ENCODE measurements at places on chromosomes 1 and 21.

DNA sequence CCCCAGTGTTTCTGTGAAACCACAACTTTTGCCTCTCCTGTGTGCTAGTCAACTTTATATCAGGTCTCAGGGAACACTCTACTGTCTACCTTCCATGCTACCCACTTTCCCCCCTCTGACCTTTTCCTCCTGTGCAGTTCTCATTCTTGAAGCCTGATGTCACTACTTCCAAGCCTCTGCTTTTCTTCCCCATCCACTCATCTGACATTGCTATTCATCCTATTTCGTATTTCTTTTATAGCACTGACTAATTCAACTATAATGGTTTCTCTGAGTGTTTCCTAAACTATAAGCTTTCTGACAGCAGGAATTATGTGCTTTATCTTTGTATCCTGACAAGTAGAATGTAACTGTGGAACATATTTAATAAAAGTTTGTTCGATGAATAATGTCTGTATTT is 18.2 kb upstream of the DPH5 start:
- no peak for DNase-seq

DNA sequence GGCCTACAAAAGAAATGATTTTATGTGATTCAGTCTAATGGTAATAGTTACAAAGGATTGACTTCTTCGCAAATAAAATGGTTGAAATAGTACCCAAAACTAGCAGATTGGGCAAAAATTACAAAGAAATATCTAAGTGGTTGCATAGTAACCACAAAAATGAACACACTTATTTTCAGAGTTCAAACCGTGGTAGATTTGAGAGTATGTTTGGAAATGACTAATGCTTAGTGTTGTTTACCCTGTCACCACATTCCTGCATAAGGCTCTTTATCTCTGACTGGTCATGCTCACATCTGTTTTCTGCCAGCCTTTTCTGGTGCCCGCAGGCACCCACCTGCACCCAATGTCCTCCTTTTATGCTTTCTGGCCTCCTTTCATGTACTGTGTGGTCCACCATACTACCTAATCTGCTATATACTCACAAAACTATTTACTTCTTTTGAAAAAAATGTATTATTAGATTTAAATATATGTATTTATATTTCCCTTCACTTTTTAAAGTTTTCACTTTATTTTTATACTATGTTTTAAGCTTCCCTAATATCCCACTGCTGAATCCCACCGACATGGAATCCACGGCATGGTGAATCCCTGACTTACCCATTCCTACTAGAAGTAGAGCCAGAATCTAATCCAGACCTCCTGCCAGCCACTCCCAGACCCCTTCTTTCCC is 30.3 kb downstream of the PTPRC start:
- DNase-seq, result peak; percentile 44

DNA sequence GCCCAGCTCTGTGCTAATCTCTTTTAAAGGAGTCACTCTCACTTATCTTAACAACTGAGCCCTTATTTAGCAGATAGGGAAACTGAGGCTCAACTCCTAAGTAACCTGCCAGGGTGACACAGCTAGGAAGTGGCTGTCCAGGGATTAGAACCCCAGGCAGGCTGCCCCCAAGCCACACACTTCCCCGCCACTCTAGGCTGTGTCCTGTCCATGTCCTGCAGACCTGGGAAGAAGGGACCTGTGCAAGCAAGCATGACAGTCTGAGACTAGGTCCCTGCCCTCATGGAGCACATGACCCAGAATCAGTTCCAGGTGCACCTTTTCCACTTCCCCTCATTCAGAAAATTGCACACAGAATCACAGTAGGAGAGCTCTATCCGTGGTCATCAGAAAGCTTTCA is 12.2 kb downstream of the KIAA1614 start:
- DNase-seq, result no peak

GRCh38 chr1:147072482-147073432 is 99.5 kb downstream of the PRKAB2 start:
- no peak for DNase-seq

- no peak for DNase-seq
Measured at GRCh38 chr1:28441674-28442073, 64.2 kb upstream of the RCC1 start.

DNA sequence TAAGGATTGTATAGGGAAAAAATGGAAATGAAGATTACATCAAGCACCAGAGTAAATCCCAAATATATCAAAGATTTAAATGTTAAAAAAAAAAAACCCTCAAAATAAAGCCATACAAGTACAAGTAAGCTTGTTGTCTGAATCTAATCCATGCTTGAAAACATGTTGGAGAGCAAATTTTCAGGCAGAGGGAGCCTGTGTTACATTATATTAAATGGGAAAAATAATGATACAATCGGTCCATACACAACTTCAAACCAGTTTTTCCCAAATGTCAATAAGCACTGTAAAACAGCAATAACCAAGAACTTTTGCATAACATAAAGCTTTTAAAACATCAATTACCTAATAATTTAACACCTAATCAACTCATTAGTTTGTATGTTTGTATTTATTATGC is 949.4 kb upstream of the ADGRL4 start:
- DNase-seq, result no peak

GRCh38 chr1:6950001-6950765 is 164.9 kb downstream of the CAMTA1 start:
- no peak for DNase-seq

GRCh38 chr1:91579658-91580228 is 79.1 kb downstream of the CDC7 start:
- no peak for DNase-seq

- no peak for DNase-seq
Measured at GRCh38 chr1:3921765-3922164, 21.7 kb upstream of the C1orf174 start.

- DNase-seq, result peak; percentile 28
Measured at GRCh38 chr1:43073490-43074230, 98.4 kb downstream of the EBNA1BP2 start.

DNA sequence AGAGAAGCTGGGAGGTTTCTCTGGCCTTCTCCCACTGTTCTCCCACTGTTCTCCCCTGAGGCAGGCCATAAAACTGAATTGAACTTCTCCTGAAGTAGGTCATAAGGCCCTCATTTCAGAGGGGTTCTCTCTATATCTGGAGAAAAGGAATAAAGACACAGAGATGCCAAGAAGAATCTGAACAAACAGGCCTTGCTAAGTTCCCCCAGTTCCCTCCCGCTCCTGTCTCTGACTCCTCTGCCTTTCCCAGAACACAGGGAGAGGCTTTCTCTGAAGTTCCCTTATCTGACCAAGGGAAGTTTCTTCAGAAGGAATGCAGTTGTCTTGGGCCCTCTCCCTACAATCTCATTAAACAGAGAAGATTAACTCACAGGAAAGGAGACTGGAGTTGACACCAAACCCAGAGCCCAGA is 83.4 kb downstream of the SLC16A1 start:
- DNase-seq, result no peak

DNA sequence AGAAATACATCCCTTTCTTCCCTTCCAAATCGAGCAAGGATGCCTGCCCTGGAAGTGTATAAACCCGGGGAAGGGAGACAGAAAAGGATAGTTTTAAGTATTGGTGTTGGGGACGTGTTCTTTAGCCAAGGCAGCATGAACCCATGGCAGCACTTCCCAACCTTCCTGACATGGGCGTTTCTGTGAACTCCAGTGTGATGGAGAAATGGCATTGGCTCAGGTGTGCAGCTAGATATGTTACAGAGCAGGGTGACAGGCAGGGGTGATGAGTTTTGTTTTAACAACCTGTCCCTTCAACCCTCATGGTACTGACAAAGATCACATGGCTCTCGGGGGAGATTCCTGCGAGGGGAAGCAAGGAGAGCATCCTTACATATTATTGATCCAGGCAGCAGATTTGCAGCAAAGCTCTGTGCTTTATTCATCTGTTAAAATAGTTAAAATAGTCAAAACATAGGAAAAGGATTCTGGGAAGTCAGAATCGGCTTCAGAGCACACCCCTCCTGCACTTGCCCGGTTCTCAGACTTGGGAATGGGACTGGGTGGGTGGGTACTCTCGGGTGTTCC is 4.0 kb downstream of the MX1 start:
- no peak for DNase-seq

DNA sequence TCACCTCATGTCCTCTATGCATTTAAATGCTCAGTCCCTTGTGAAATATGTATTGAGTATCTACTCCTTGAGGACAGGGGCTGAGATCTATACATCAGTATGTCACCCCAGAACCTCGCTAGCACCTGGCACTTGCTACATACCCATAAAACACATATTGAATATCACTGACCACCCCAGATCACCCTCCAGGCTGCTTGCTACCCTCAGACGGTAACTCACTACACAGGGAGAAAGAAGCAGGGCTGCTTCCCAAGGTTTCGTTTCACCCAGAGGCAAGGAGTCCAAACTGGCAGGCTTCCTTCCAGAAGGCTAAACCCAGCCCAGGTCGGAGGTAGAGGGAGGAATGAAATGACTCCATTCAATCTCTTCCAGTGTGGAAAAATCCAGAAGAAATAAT is 8.5 kb downstream of the INKA2 start:
- no peak for DNase-seq

- no peak for DNase-seq
Measured at GRCh38 chr1:6350416-6351088, 43.0 kb downstream of the ACOT7 start.

DNA sequence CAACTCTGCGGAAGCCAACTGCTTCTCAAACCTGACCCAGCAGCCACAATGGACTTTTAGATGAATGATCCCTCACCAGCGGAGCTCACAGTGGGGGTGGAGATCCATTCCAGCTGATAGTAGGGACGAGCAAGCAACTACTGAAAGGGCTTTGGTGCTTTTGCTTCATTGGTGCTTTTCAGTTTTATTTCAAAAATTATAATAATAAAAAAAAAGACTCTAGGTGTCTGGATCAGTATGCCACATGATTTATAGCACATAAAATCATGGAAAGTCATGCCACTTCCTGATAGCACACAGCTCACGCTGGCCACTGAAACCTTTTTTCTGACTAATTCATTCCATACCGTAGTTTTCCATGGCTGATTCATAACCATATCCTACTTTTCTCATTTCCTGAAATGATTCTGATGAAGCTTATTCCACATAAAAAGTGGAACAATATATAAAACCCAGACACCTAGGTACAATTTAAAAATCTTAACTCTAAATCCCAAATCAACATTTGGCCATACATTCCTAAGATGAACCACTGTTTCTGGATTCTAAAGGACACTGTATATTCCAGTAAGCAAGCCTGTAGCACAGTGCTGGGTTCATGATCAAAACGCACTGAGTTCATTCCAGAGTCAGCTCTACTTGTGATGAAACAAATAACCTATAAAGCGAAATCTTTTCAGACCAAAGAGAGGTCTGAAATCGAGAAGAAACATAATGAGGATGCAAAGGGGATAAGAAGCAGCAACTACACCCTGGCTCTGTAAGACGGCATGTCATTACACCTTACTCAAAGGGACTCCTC is 41.3 kb upstream of the KCNE1 start:
- no peak for DNase-seq

DNA sequence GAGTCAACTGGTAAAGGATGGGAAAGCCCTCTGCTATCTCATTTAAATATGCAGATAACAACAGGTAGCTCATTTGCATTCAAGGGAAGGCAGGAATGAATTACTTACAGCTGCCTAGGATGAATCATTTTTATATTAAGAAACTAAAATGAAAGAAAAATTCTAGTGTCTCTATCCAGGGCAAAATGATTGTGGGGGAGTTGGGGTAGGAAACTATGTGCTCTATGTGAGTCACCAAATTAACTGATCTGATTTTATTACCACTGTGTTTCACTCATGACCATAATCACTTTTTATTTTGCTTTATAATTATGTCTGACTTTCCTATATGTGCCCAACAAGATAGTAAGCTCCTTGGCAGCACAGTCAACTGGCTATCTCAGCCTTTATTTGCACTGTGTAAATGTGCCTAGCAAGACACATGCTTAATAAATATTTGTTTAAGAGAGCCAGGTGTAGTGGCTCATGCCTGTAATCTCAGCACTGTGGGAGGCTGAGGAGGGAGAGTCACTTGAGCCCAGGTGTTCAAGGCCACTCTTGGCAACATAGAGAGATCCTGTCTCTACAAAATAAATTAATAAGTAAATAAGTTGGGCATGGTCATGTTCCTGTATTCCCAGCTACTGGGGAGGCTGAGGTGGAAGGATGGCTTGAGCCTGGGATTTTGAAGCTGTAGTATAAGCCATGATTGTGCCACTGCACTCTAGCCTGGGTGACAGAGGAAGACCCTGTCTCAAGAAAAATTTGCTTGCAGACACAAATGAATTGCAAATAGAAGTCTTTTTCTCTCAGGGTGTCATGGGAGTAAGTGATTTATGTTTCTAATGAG is 84.1 kb downstream of the SPAG17 start:
- DNase-seq, result no peak

DNA sequence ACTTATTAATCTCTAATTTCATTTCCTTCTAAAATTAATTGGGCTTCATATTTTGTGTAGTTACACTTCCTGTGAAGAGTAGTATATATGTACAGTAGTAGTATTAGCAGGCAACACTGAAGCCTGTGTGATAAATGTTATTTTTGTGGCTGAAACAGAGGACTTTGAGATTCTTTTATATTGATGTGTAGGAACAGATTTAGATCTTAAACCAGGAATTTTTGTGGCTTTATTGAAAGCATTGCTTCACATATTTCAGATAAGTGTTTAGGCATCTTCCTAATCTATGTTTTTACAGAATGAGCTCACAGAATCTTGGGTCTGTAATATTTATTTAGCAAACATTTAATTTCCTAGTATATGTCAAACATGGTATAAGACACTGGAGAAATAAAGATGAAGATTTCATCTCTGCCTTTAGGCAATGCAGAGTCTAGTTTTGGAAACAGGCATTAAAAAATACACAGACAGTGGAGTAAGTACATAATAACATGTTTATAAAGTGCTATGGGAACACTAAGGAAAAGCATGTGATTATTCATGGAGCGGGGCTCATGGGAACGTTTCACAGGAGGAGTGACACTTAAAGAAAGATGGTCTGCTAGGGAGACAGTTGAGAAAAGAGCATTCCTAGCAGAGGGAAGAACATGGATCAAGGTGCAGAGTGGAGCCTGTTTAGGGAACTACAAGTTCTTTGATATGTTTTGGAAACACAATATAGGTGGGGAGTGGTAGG is 52.7 kb downstream of the MIGA1 start:
- no peak for DNase-seq

- no peak for DNase-seq
Measured at GRCh38 chr1:226073184-226073950, 10.9 kb downstream of the H3-3A start.

GRCh38 chr1:227518876-227519275 is 44.5 kb upstream of the ZNF678 start:
- DNase-seq, result no peak
